ENCODE measurements at places on chromosomes 5 and 9.

DNA sequence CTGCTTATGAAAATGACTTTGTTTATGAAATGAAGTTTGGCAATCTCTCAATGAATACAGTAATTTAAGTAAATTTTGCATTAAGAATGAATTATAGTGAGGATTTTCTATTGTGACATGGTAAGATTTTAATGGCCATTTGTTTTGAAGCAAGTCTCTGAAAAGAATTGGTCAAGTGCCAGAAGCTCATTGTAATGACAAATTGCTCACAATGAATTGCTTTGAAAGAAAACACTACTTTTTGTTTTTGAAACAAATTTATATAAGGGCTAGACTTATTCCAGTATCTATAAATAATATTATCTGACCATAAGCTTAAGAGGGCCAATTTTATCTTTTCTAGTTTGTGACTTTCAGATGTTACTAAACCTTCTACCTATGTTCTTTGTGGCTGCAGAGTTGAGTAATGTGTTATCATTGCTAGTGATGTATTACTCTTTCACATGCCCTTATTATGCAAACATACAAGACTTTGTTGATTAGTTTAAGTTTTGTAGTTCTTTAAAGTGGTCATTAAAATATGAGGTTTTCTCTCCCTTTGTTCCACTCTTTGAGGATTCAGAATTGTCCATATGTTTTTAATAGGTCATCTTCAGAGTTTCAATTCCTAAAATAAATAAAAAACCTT lies 93.0 kb upstream of the ZNF608 start:
- no peak for DNase-seq

DNA sequence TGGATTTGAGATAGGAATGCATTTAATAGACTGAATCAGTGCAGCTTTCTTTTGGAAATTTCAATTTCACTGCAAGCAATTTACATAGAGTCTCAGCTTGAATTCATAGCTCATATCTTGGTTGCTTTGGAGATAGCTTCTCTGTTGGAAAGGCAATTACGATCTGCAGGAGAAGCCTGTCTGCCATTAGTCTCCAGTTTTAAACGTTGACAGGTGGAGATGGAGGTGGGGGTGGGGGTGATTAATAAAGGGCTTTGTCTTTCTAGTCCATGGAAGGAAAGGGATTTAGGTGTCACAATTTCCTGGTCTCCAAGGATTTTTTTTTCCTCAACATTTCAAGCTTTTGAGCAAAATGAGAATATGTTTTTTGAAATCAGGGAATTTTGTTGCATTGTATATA lies 184.7 kb downstream of the CARTPT start:
- no peak for DNase-seq

GRCh38 chr5:129541648-129542251 lies 81.7 kb downstream of the ADAMTS19 start:
- DNase-seq, result no peak

DNA sequence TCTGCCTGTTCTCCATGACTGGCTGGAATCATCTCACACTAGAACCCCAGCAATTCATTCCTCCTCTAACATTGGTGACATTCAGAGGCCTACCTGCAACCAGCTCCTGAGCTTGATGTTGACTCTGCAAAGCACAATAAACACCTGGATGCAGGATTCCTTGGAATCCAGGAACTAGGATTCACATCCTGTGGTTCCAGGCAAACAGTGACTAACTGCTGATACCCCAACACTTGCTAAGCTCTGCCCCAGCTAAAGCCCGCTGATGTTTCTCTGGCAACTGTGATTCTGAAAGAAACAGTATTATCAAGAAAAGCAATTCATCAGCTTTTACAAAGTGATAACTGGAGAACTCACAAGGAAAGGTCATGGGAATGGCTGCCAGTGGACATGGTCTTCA lies 29.2 kb downstream of the SUSD1 start:
- DNase-seq, result no peak

- DNase-seq, result no peak
These were observed 48.1 kb downstream of the KCNV2 start for GRCh38 chr9:2765250-2765880.

- no peak for DNase-seq
These were observed 831 bp upstream of the TBC1D9B start for GRCh38 chr5:179908528-179908927.

GRCh38 chr5:133885566-133885965 lies 82.9 kb downstream of the C5orf15 start:
- DNase-seq, result no peak

DNA sequence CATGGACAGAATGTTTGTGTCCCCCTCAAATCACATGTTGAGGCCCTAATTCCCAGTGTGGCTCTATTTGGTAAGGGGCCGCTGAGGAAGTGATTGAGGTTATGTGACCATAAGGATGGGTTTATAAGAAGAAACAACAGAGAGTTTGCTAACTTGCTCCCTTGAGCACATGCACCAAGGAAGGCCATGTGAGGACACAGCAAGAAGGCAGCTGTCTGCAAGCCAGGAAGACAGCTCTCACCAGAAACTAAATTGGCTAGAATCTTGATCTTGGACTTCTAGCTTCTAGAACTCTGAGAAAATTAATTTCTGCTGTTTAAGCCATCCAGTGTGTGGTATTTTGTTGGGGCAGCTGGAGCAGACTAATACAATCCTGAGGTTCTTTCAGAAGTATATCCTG lies 35.2 kb upstream of the CDC42SE2 start:
- DNase-seq, result no peak

Measured in activated naive CD4-positive, alpha-beta T cell treated with anti-CD3 and anti-CD28 coated beads for 36 hours (primary cell).